Natural killer cell (primary cell): ENCODE measurements at places on chromosomes 1 and 21.

DNA sequence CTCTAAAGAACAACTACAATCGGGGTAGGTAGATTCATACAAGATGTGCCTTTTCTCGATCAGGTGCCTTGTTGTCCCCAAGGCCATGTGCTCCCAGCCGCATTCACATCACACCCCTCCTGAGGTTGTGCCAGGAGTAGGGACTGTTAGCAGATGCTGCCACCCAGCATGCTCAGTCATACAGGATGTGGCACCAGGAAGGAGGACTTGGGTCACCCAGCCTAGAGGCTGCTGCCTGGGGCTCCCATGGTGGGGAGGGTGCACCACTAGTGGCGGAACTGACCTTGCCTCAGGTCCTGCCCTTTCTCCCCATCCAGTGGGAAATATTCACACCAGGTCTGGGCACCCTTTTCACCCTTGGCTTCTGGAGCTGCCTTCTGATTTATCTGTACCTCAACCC lies 8.3 kb downstream of the TEX35 start:
- H3K27me3 ChIP-seq: no peaks in the 10 kb centered on the region
- no peak overlapping the region for H3K4me3 ChIP-seq
- no peak overlapping the region for H3K27ac ChIP-seq
- no peaks in the 10 kb centered on the region for H3K4me1 ChIP-seq

GRCh38 chr1:39657923-39658485 lies 13.9 kb downstream of the NT5C1A start:
- H3K4me3 ChIP-seq: no peak overlapping the region
- H3K4me1 ChIP-seq: peaks cover 7% of the 10 kb centered on the region
- no peak overlapping the region for H3K27ac ChIP-seq
- DNase-seq: peak; percentile 49
- H3K36me3 ChIP-seq: no peaks in the 10 kb centered on the region

GRCh38 chr1:160460214-160460642 lies 59.9 kb downstream of the VANGL2 start:
- no peaks in the 10 kb centered on the region for H3K36me3 ChIP-seq
- peak overlapping the region; percentile 31 for H3K27ac ChIP-seq
- DNase-seq: peak; percentile 23
- peaks cover 9% of the 10 kb centered on the region for H3K4me1 ChIP-seq

- peak overlapping the region; percentile 16 for H3K4me3 ChIP-seq
- peak overlapping the region; percentile 11 for H3K27ac ChIP-seq
- peaks cover 29% of the 10 kb centered on the region for H3K4me1 ChIP-seq
- no peaks in the 10 kb centered on the region for H3K36me3 ChIP-seq
- peak; percentile 42 for DNase-seq
- no peaks in the 10 kb centered on the region for H3K27me3 ChIP-seq
Measured at GRCh38 chr1:59316497-59317128, 19.7 kb downstream of the FGGY start.

DNA sequence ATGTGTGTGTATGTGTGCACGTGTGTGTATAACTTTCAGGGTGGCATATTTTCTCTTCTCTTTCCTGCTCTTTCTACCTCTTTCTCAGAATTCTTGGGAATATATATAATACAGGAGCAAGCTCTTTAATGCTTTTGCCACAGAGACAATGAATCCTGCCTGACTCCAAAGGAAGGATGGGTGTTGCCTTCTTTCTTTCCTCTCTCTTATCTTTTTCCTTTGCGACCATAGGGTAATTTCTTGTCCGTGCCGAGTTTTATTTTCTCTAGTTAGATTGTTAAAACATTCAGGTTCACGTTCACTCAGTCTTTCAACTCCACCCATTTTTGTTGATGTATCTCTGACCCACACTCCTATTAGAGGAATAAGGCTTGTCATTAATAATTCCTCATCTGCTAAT lies 129.0 kb upstream of the C1orf21 start:
- H3K27me3 ChIP-seq: no peaks in the 10 kb centered on the region
- H3K4me3 ChIP-seq: no peak overlapping the region
- no peaks in the 10 kb centered on the region for H3K4me1 ChIP-seq
- no peaks in the 10 kb centered on the region for H3K36me3 ChIP-seq
- H3K27ac ChIP-seq: no peak overlapping the region

GRCh38 chr1:91754348-91754747 lies 131.6 kb downstream of the TGFBR3 start:
- H3K4me1 ChIP-seq: peaks cover 36% of the 10 kb centered on the region
- peak overlapping the region; percentile 57 for H3K27ac ChIP-seq
- peaks cover 36% of the 10 kb centered on the region for H3K36me3 ChIP-seq
- no peaks in the 10 kb centered on the region for H3K27me3 ChIP-seq
- no peak overlapping the region for H3K4me3 ChIP-seq
- no peak for DNase-seq

GRCh38 chr1:117295001-117295400 lies 72.2 kb upstream of the MAN1A2 start:
- no peak overlapping the region for H3K4me3 ChIP-seq
- H3K27ac ChIP-seq: no peak overlapping the region
- no peaks in the 10 kb centered on the region for H3K4me1 ChIP-seq
- H3K36me3 ChIP-seq: no peaks in the 10 kb centered on the region
- DNase-seq: no peak

GRCh38 chr1:23650344-23650990 lies 41.1 kb upstream of the RPL11 start:
- H3K4me1 ChIP-seq: no peaks in the 10 kb centered on the region
- no peaks in the 10 kb centered on the region for H3K27me3 ChIP-seq
- no peak overlapping the region for H3K4me3 ChIP-seq
- DNase-seq: no peak
- H3K36me3 ChIP-seq: no peaks in the 10 kb centered on the region

DNA sequence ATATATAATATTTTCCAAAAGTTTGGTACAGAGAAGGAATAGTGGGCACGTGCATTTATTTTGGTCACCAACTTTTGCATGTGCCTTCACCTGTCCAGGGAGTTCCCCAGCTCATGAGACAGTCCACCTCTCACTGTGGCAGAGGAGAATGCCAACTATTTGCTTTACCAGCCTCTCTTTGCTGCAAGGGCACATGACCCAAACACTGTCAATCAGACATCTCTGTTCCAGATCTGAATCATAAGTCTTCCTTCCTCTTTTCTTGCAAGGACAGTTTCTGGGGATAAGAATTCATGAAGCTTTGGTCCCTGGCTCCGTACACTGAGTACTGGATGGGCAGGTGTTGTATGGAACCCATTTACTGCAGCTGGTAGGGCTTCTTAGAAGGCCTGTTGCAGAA lies 38.6 kb downstream of the C1orf87 start:
- H3K27ac ChIP-seq: no peak overlapping the region
- no peaks in the 10 kb centered on the region for H3K4me1 ChIP-seq
- H3K36me3 ChIP-seq: no peaks in the 10 kb centered on the region
- H3K27me3 ChIP-seq: no peaks in the 10 kb centered on the region
- DNase-seq: no peak

- H3K36me3 ChIP-seq: no peaks in the 10 kb centered on the region
- no peak for DNase-seq
- no peaks in the 10 kb centered on the region for H3K27me3 ChIP-seq
- no peak overlapping the region for H3K4me3 ChIP-seq
- H3K27ac ChIP-seq: no peak overlapping the region
- no peaks in the 10 kb centered on the region for H3K4me1 ChIP-seq
Measured at GRCh38 chr1:210129759-210130158, 102.8 kb upstream of the SERTAD4 start.

GRCh38 chr1:228445843-228446650 lies 29.4 kb upstream of the TRIM17 start:
- peak; percentile 56 for DNase-seq
- peaks cover 10% of the 10 kb centered on the region for H3K4me1 ChIP-seq

GRCh38 chr1:56547473-56547872 lies 31.9 kb downstream of the PLPP3 start:
- no peaks in the 10 kb centered on the region for H3K36me3 ChIP-seq
- DNase-seq: no peak
- no peak overlapping the region for H3K4me3 ChIP-seq

GRCh38 chr1:78913950-78914349 lies 92.6 kb downstream of the ADGRL4 start:
- no peaks in the 10 kb centered on the region for H3K4me1 ChIP-seq
- H3K36me3 ChIP-seq: no peaks in the 10 kb centered on the region
- H3K4me3 ChIP-seq: no peak overlapping the region
- no peak for DNase-seq

- H3K27me3 ChIP-seq: no peaks in the 10 kb centered on the region
- no peak overlapping the region for H3K4me3 ChIP-seq
- DNase-seq: no peak
- H3K27ac ChIP-seq: no peak overlapping the region
Measured at GRCh38 chr21:24561291-24561690, 1046.0 kb downstream of the MRPL39 start.

GRCh38 chr1:59315529-59316463 lies 18.9 kb downstream of the FGGY start:
- H3K4me3 ChIP-seq: peak overlapping the region; percentile 16
- H3K27me3 ChIP-seq: no peaks in the 10 kb centered on the region
- DNase-seq: no peak
- H3K27ac ChIP-seq: peak overlapping the region; percentile 11

DNA sequence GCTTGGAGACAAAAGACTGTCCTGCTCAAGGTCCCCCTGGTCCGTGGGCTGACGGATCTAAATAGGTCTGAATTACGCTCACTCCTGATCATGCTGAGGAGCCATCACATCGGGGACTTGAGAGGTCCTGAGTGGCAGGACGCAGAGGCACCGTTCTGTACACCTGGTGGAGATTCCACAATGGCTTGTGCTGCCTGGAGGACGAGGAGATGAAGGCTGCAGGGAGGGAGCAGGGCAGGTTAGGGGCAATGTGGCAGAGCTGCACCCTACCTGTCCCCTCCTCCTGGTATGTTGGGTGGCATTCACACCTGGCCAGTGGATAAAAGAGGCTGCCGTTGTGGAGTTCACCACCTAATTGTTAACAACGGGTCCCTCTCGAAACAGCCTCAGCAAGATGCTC lies 38.7 kb downstream of the RHBG start:
- no peak overlapping the region for H3K4me3 ChIP-seq
- H3K36me3 ChIP-seq: no peaks in the 10 kb centered on the region
- no peaks in the 10 kb centered on the region for H3K4me1 ChIP-seq
- H3K27ac ChIP-seq: no peak overlapping the region

GRCh38 chr1:215113776-215114153 lies 31.2 kb downstream of the KCNK2 start:
- H3K27me3 ChIP-seq: no peaks in the 10 kb centered on the region
- no peak for DNase-seq
- H3K36me3 ChIP-seq: no peaks in the 10 kb centered on the region
- no peak overlapping the region for H3K27ac ChIP-seq

DNA sequence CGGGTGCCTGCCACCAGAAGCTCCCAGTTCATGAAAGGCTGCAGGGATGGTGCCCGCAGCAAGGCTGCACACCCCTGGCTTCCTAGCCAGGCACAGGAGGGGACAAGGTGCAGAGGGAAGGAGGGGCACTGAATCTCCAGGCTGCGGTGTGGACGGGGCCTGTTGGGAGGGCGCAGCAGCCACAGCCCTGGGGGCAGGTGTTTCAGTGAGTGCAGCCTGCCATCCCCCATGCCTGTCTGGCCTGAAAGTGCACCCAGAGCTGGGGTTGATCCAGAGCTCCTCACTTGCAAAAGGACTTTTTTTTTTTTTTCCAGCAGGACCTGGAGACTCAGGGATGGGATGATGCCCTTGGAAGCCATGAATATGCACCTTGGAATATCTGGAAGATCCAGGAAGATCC lies 153.7 kb upstream of the C1orf174 start:
- no peaks in the 10 kb centered on the region for H3K4me1 ChIP-seq
- DNase-seq: no peak
- no peaks in the 10 kb centered on the region for H3K36me3 ChIP-seq
- no peaks in the 10 kb centered on the region for H3K27me3 ChIP-seq
- no peak overlapping the region for H3K4me3 ChIP-seq

DNA sequence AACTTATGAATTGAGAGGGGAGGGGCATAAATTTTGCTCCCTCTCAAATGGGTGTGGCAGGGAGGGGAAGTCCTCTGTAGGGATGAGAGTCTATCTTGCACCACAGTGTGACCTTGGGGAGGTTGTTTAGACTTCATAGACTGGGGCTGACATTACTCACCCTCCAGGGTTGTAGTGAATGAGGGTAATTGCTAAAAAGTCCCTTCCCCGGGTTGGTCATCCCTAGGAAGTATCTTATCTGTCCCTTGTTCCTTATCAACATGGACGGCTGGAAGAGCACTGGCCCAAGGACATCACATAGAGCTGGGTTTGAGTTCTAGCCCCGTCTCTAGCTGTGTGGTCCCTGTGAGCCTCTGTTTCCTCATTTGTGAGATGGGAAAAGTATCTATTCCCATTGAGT lies 52.4 kb upstream of the SLC2A1 start:
- no peak for DNase-seq
- no peaks in the 10 kb centered on the region for H3K36me3 ChIP-seq
- no peaks in the 10 kb centered on the region for H3K27me3 ChIP-seq

- H3K4me1 ChIP-seq: no peaks in the 10 kb centered on the region
- no peaks in the 10 kb centered on the region for H3K27me3 ChIP-seq
- H3K4me3 ChIP-seq: no peak overlapping the region
- no peak for DNase-seq
Measured at GRCh38 chr21:37520801-37521200, 154.2 kb downstream of the DYRK1A start.

- H3K4me1 ChIP-seq: peaks cover 13% of the 10 kb centered on the region
- H3K27ac ChIP-seq: no peak overlapping the region
- no peak for DNase-seq
- H3K36me3 ChIP-seq: peaks cover 7% of the 10 kb centered on the region
Measured at GRCh38 chr1:41515131-41515678, 30.7 kb upstream of the EDN2 start.

DNA sequence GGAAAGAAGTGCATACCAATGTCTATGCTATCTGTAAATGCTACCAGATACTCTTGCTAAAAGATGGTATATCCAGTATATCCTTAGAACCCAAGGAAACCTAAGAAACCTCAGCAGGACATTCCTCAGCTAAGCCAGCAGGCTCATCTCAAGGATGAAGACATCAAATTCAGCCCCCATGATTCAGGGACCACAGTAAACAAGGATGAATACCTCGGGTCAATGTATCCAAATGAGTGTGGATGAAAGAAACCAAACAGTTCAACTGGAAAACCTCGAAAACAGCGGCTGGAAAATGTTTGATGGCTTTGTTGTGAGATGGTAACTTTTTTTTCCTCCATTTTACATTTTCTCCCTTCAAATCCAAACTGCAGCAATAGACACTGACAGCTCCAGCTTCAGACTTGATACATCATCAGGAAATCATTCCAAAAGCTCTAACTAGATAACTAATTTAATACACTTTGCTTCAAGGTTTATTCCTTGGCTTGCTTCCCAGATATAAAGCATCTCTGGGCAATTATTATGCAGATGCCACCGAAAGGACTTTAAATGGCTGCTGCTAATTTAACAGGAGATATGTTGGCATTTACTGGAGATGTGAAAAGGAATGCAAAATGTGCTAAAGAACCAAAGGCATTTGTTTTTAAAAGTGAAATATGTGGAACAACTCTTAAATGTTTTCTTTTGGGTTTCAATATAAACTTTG lies 73.6 kb downstream of the SMYD2 start:
- no peaks in the 10 kb centered on the region for H3K4me1 ChIP-seq
- no peak for DNase-seq
- no peak overlapping the region for H3K4me3 ChIP-seq
- no peaks in the 10 kb centered on the region for H3K36me3 ChIP-seq

GRCh38 chr1:111961773-111962565 lies 27.5 kb downstream of the KCND3 start:
- no peak overlapping the region for H3K27ac ChIP-seq
- H3K4me3 ChIP-seq: no peak overlapping the region
- no peaks in the 10 kb centered on the region for H3K27me3 ChIP-seq

GRCh38 chr1:12407050-12407961 lies 177.5 kb downstream of the VPS13D start:
- H3K27ac ChIP-seq: no peak overlapping the region
- H3K4me1 ChIP-seq: no peaks in the 10 kb centered on the region
- no peaks in the 10 kb centered on the region for H3K27me3 ChIP-seq
- H3K4me3 ChIP-seq: no peak overlapping the region
- peaks cover 38% of the 10 kb centered on the region for H3K36me3 ChIP-seq

GRCh38 chr1:220878191-220879075 lies 810 bp upstream of the HLX start:
- peak overlapping the region; percentile 34 for H3K27ac ChIP-seq
- no peak for DNase-seq
- peak overlapping the region; percentile 30 for H3K4me3 ChIP-seq
- H3K4me1 ChIP-seq: peaks cover 41% of the 10 kb centered on the region
